Umbilical cord (tissue), 2 donors: ENCODE measurements at places on chromosomes 5 and 9. TPM values are rescaled to one million over a fixed set of nuclear protein-coding genes. Genes with fewer than 3 reads are reported as not detected.

DNA sequence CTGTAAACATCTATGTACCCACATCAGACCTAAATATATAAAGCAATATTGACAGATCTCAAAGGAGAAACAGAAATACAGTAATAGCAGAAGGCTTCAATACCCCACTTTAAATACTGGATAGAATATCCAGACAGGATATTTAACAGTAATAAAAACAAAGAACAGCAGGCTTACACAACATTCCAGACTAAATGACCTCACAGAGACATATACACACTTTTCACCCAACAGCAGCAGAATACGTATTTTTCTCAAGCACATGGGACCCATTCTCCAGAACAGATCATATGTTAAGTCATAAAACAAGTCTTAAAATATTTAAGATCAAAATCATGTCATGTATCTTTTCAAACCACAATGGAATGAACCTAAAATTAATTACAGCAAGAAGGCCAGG is 76.8 kb downstream of the CAMSAP1 start:
- no peak for DNase-seq

- DNase-seq = no peak
These were observed 45.4 kb downstream of the PTBP3 start for GRCh38 chr9:112288029-112288428.

DNA sequence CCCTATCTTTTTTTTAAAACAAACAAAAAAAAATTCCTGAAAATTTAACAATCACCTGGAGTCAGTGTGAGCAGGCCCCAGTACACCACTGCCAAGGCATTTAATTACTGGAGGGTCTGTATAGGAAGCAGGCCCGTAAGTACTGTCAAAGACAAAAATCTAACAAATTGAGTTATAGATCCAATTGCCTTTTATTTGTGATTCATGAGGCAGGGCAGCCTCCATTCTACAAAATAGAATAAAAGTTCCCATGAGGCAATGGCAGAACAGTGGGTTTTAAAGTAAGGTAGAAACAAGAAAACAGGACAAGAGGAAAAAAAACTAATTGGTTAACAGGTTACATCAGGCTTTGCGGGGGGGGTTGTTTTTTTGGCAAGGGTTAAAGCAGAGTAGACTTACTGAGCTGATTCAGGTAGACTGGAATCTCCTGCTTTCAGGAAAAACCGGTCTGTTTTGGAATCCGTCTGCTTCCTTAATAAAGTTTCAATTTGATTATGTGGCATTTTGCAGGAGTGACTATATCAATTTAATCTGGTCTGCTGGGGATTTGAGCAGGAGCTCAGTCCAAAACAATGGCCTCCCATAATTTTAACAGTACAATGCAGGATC is 48.9 kb downstream of the AUH start:
- no peak for DNase-seq

- no peak for DNase-seq
These were observed 89.8 kb downstream of the CDH6 start for GRCh38 chr5:31283326-31283725.

DNA sequence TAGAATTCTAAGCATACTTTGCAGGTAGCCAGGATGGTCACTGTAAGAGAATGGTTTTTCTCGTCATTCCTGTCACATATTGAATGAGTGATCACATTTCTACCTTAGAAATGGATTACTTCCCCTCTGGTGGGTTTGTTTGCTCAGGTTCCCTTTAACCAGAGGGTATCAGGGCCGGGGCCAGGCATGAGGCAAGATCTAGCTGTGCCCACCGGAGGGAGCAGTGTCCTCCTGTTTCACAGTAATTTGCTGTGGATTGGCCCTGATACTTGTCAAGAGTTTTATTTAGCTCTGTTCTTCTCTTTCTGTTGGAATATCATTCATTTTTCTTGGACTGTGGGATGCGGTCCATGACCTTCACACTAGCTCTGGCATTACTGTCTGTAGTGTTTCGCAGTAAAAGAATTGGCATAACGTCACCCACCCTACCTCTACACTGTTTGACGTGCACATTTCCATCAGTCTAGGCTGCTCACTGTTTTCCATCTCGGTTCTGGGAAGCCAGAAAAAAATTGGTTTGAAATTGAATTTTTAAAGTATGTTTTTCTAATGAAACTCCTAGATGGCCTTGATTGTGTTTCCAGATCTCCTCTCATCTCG is 42.4 kb upstream of the ZBED3 start:
- no peak for DNase-seq

DNA sequence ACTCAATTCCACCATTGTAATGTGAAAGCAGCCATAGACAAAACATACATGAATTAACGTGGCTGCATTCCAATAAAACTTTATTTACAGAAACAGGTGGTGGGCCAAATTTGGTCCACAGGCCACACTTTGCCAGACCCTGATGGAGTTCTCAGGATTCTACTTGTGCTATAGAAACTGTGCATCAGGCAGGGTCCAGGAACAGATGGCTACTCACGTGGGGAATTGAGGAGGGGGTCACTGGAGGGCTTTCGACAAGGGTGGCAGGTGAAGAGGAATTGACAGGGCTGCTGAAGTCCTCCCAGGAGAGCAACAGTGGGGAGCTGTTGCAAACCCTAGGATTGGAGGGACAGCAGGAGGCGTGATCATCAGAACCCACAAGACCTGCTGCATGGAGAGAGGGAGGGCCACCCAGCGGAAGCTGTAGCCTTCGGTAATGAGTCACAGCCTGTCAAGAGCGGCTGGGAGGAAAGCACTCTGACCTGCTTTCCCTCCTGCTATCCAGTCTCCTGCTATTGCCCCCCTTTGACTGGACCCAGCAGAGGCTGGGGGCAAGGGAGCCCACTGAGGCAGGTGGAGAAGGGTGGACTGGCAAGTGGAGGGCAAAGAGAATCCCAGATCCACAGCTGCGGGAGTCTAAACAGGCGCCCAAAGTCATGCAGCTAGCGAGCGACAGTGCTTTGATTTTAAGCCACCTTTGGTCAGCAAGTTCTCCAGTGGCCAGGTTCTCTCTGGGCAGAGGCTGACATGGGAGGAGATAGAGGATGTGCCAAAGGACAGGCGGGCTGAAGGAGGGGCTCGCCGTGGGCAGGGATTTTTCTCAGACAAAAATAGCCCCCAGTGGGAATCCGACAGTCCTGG is 138.3 kb upstream of the SMIM23 start:
- no peak for DNase-seq

GRCh38 chr5:72281764-72282499 is 38.1 kb downstream of the MRPS27 start:
- DNase-seq = peak; percentile 94

DNA sequence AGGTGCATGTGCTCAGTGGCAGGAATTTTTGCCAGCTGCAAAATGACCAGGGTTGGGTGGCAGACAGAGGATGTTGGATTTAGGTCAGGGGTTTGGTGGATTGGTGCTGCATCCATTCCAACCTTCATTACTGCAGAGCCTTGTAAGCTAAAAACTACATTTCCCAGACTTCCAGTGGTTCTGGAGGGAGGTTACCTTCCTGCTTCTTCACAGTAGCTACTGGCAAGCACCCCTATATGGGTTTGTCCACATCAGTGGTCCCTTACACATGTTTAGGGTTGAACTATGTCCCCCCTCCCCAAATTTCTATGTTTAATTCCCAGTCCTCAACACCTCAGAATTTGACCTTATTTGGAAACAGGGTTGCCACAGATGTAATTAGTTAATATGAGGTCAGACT is 20.7 kb upstream of the IL17B start:
- DNase-seq = peak; percentile 50

- DNase-seq = no peak
These were observed 38.2 kb downstream of the C5orf15 start for GRCh38 chr5:133930061-133930812.

GRCh38 chr9:5292141-5292540 is 12.4 kb downstream of the RLN2 start:
- no peak for DNase-seq

DNA sequence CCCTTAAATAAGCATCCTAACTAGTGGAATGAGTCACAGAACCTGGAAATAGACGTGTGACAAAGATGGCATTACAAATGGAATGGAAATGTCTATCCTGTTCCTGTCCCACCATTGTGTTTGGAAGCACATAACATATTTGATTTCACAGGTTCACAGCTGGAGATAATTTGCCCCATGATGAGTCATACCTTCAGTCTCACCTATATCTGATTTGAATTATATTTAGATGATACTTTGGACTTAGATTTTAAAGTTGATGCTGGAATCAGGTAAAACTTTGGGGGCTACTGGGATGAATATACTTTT is 92.5 kb downstream of the CEMIP2 start:
- DNase-seq = no peak

DNA sequence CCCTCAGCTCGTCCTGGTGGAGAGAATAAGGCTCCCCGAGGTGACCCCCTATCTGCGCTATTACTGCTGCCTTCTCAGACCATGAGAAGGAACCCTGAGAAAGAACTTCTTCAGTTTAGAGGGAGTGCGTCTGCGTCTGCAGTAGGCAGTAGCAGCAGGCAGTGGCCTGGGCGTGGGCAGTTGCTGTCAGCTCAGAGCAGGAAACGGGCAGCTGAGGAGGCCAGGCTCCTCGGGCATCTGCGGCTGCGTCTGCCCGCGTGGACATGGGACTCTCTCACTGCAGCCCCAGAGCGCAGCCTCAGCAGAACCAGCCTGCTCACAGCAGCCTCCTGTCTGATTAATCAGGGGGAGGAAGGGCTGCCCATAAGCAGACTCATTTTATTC is 49.8 kb upstream of the FCN1 start:
- peak; percentile 11 for DNase-seq

GRCh38 chr5:178370102-178370501 is 137.5 kb upstream of the PHYKPL start:
- no peak for DNase-seq

DNA sequence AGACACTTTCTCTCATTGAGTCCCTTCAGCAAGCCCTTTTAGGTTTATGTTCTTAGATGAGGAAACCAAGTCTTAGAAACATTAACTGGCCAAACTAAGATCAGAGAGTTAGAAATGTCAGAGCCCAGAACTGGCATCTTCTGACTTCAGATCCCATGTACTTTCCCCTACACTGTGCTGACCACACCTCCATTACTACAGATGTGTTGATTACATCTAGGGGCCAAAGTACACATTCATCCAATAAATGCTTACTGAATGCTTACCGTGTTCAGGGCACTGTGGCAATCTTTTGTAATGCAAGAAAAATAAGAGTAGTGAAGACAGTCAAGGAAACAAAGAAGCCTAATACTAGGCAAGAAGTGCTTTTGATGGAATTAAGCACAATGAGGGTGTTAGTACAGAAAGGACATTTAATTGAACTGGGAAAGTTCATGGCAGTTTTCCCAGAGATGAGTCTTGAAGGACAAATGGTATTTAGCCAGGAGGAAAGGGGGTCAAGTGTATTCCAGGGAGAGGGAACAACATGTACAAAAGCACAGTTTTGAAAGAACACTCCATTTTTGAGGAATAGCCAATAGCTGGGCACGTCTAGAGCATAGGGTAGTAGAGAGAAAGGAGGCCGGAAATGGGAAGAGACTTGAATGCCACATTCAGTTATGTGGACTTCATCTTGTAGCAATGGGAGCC is 89.7 kb upstream of the CDKN2B start:
- no peak for DNase-seq

GRCh38 chr5:14250084-14250695 is 107.0 kb downstream of the TRIO start:
- peak; percentile 80 for DNase-seq

DNA sequence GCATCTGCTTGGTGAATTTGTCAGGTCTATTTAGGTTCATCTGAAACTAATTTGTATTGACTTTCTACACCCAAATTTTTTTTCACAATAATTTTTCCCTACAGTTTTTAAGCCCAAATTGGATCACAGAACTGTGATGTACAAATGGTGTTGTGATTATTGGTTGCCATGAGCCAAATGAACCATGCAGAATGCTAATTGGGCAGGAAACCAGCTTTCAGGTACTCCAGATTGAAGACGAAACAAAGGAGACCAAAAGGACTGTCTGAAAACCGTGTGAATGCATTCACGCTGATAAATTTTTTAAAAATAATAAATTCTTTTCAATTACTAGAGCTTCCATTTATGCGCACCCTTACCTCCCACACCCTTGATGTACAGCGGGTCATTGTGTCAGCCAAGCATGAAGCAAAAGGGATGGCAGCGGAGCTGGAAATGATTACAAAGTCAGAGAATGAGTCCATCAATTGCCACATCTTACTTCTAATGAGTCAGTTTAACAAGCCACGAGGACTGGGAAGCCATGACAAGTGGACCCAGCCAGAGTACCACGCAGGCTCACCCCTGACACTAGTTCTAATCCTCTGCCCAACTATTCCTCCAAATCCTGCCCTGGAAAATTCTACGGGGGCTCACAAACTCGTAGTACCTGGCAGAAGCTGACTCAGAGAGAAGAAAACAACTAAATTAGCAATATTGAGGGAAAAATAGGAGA is 66.5 kb downstream of the SEMA6A start:
- DNase-seq = no peak

- DNase-seq = peak; percentile 73
These were observed 77.5 kb downstream of the RXRA start for GRCh38 chr9:134403682-134404301.

DNA sequence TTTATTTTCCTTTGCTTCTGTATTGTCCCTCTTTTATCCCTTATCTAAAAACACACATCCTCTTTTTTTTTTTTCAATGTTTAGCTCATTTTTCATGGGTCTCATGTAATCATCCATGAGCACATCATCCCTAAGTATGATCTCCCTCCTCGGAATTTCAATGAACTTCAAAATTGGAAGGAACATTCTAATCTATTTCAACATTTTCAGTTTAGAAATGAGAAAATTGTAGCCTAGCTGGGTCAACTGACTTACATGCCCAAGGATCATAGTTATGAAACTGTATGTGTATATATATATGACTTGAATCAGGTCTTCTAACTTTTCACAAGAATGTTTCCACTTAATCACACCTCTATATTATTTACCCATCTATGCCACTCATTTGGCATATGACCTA is 77.7 kb downstream of the TUSC1 start:
- DNase-seq = no peak

DNA sequence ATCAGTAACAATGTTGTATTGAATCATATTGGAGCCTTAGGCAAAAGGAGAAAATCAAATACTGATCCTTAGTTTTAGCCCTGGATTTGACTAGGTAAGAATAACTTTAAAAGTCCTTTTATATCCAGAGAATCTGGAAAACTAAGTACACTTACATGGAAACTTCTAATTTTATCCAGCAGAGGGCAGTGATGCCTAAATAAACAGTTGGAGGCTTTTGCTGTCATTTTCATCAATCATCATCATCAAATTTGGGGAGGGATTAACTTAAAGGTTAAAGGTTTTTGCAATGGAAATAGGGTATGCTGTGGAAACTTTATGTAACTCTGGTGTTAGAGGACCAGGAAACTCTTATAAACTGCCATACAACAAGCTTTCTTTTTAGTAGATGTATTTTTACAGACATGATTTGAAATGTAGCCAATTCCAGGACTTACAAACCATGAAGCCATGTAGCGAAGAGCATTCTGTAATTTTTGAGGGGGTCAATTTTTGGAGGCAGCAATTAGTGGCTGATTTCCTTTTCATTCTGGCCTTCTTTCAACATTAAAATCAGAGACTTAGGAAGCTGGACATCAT is 112.7 kb downstream of the OSTF1 start:
- peak; percentile 39 for DNase-seq

GRCh38 chr9:71814226-71814625 is 45.9 kb upstream of the CEMIP2 start:
- DNase-seq = no peak

GRCh38 chr9:78900500-78900899 is 603.6 kb downstream of the PSAT1 start:
- DNase-seq = no peak

GRCh38 chr5:77333451-77334123 is 123.1 kb downstream of the PDE8B start:
- no peak for DNase-seq

DOCK2 gene
- total RNA-seq = 72.5 TPM

CDKN2A gene
- 0.96 TPM for total RNA-seq

KIF4B gene
- total RNA-seq = 4.8 TPM
